Activated CD4-positive, alpha-beta T cell treated with anti-CD3 and anti-CD28 coated beads, Interleukin-2, amount 50 U/mL, for 1 hour (primary cell): ENCODE measurements at places on chromosomes 7 and 10.

DNA sequence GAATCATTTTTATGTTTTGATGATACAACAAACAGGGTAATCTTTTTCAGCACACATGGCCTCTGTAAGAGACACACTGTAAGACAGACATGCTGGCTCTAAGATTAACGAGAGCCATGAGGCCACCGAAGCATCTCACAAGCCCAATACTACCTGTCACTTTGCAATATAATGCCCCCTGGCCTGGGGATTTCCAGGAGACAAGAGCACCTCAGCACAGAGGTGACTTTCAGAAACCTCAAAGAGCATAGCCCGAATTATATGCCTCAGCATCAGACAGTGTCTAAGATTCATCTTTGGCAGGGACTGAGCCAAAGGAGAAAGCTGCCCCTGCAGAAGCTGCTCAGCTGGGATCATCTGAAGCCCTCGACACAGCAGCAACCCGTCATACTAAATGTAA lies 44.2 kb upstream of the TMEM213 start:
- peak; percentile 7 for DNase-seq

- no peak for DNase-seq
Observed at GRCh38 chr10:28910956-28911355, 233.6 kb downstream of the BAMBI start.

DNA sequence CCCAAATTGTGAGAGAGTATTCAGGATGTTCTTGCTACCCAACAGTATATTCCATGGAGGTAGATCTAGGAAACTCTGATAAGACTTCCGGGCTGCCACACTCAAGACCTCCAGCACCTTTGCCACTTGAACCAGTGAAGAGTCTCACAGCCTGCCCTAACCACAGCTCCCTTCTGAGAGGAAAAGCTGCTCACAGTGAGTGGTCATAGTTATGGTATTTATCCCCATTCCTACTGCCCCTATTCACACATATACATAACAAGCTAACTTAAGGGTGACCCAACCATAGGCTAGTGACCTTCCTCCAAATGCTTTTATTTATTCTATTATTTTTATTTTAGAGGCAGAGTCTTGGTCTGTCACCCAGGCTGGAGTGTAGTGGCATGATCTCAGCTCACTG lies 156.3 kb downstream of the PTEN start:
- no peak for DNase-seq

- DNase-seq: no peak
Observed at GRCh38 chr7:136293272-136293671, 316.1 kb upstream of the MTPN start.

DNA sequence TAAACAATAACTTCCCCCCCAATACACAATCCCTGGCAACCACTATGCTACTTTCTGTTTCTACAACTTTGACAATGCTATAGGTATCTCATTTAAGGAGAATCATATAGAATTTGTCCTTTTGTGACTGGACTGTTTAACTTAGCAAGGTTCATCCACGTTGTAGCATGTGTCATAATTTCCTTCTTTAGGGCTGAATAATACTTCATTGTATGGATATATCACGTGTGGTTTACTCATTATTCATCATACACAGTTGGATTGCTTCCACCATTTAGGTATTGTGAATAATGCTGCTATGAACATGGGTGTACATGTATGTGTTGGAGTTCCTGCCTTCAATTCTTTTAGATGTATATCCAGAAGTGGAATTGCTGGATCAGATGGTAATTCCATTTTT lies 111.0 kb downstream of the LMBR1 start:
- DNase-seq: no peak

GRCh38 chr10:58575491-58575890 lies 62.8 kb downstream of the BICC1 start:
- no peak for DNase-seq
